ENCODE measurements at places on chromosomes 1 and 21.

- peak; percentile 76 for DNase-seq
Observed at GRCh38 chr1:153494976-153495535, 34.6 kb upstream of the S100A7 start.

DNA sequence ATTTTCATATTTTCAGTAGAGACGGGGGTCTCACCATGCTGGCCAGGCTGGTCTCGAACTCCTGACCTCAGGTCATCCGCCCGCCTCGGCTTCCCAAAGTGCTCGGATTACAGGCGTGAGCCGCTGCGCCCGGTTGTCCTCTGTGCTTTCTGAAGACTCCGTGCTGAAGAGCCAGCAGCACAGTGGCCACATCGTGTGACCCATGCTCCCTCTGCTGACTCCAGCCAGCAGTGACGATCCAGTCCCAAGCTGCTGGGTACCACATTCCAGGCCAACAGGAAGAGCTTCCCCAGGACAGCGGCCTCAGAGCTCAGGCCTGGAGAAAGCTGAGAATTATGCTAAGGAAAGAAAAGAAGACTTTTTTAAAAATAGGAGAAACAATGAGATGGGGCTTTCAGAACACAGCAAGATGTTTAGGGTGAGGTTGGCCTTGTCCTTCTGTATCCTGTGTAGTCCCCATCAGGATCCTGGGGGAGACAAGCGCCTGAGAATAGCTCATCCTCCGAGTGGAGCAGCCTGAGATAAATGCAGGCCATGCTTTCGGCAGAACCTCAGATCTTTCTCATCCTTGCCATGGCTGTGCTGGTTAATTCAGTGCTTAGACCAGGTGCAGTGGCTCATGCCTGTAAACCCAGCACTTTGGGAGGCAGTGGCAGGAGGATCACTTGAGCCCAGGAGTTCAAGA lies 207.1 kb downstream of the SLC35F3 start:
- DNase-seq: peak; percentile 37

- no peak for DNase-seq
Observed at GRCh38 chr1:31822766-31823165, 6.9 kb upstream of the SPOCD1 start.

DNA sequence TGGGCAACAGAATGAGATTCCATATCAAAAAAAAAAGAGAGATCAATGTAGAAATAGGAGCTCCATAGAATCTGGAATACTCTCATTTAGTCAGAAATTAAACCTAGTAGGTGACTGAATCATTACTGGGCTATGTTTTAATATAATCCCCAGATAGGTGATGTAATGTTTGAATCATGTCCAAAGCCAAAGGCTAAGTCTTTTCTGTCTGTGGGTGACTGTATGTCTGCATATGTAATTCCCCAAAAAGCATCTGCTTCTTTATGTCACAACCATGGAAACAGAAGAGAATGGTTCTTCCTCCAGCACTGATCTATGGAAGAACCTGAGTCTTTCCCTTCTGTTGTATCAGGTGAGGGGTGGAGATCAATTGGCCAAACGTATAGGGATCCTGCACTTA lies 5.8 kb downstream of the LAMC2 start:
- peak; percentile 33 for DNase-seq

DNA sequence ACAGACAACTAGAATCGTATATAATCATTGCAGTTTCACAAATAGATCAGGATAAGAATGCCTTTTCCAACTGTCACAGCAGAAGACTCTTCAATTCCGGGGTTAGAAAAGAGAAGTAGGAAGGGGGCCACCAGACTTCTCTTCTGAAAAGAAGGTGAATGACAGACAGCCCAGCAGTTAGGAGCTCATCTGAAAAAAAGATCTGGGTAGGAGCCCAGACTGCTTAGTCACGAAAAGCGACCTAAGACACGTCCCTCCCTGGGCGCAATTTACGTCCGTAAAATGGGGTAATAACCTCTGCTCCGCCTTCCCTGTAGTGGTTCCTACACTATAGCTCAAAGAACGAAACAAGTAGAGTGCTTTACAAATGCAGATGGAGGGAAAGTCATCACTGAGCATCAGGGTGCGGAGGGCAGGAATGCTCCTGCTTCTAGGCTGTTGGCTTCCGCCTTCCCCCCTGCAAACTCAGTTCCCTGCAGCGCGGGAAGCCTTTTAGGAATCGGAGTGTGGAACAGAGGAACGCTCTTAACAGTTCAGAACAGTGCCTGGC lies 582 bp downstream of the ORC1 start:
- peak; percentile 80 for DNase-seq

DNA sequence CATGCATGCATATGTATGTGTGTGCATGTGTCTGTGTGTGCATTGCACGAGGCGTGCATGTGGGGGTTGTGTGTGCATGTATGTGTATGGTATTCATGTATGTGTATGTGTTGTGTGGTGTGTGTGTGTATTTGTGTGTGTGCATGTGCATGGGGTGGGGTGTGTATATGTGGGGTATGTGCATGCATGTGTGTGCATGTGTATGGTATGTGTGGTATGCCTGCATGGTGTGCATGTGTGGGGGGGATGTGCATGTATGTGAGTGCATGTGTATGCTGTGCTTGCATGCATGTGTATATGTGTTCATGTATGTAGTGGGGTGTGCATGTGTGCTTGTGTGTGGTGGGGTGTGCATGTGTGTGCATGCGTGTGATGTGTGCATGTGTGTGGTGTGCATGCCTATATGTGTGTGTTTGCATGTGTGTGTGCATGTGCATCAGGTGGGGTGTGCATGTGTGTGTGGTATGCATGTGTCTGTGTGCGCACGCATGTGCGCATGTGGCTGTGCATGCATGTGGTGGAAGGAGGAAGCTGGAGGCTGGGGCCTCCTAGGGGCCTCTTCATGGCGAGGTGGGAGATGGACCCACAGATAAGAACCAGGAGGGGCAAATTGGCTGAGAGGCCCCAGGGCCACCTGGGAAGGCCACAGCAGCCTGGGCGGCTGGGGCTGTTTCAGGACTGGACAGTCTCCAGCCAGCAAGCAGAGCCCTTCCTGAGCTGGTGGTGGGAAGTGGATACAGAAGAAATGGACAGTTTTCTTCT lies 35.9 kb upstream of the ARF1 start:
- no peak for DNase-seq

DNA sequence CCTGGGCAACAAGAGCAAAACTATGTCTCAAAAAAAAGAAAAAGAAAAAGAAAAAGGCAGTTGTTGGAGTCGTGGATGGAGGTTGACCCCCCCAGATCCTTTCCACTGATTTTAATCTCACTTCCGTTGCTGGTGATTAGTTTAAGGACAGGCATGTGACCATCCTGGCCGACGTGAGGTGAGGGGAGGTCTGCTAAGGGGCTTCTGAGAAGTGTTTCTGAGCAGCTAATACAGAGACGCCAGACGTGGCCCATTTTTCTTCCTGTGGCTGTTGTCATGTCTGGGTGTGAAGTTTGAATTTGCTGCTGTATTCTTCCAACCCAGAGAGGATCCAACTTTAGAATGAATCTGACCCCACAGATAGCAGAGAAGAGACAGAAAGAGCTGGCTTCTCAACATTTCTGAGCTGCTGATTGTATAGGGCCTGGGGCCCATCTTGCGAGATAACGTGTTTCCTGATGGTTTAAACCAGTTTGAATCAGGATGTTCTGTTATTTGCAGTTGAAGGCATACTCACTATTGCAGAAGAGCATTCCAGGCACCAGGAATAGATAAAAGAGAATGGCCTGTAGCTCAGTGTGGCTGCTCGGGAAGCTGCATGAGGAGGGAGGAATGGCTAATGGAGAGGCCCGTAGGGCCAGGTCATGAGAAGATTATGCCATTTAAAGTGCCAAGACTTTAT lies 22.8 kb upstream of the SSBP3 start:
- DNase-seq: no peak

GRCh38 chr1:204313675-204314074 lies 46.1 kb downstream of the PLEKHA6 start:
- no peak for DNase-seq

DNA sequence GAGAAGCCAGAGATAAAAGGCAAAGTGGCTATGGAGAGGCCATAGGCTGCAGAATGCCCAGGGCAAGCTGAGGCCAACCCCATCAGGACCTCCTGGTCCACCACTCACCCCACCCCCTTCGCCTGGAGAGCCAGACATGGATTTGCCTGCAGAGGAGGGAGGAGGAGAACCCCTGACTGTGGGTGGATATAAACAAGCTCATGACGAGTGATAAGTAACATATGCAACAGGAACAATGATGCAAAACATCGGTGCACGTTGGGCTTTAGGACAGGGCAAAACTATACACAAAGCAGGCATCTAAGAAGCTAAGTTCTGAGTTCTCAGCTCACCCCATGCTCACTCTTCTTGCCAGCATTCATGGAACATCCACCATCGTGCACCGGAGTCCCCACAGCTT lies 150.3 kb downstream of the ETS2 start:
- DNase-seq: no peak

GRCh38 chr1:42422737-42423136 lies 33.1 kb downstream of the ZMYND12 start:
- no peak for DNase-seq

GRCh38 chr21:41678924-41679318 lies 87.9 kb downstream of the RIPK4 start:
- DNase-seq: peak; percentile 96

DNA sequence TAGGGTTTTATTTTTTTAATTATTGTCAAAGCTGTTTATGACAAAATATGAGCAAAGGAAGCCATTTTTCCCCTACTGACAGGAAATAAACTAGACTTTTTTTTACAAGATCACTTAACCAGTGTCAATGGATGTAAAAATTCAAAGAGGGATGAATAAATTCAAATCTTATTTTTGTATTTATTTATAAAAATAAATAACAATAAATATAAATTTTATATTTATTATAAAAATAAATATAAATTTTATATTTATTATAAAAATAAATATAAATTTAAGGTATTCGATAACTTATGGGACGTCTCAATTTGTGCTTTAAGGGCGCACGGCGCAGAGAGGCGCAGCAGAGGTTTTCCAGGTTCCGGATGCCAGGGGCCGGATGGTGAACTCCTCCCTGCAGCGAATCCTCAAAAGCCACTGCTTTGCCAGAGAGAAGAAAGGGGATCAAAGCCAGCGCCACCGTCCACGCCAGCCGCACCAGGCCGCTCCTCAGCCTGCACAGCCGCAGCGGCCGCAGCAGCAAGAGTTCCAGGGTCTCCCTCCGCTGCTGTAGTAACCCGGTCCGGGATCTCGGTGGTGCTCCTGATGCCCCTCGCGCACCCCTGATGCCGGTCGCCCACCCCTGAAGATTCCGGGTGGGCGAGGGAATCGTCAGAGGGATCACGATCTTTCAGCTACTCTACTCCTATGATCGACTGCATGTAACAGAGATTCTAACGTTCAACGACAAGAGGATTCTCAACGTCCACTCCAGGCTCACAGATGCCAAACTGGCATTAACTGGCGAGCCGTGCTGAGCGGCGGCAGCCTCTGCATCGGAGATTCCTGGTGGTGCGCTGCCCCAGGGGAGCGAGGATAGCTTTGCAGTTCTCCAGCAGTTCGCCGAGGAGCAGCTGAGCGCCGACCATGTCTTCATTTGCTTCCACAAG lies 28.5 kb upstream of the RLF start:
- DNase-seq: no peak

- no peak for DNase-seq
Observed at GRCh38 chr1:207672522-207673130, 27.7 kb downstream of the CR1L start.

DNA sequence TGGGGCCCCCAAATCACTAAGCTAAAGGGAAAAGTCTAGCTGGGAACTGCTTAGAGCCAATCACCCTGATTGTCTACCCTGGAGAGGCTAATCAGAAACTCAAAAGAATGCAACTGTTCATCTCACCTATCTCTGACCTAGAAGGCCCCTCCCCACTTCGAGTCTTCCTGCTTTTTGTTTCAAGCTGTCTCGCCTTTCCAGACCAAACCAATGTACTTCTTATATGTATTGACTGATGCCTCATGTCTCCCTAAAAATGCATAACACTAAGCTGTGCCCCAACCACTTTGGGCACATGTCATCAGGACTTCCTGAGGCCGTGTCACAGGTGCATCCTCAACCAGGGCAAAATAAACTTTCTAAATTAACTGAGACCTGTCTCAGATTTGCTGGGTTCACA lies 209.5 kb downstream of the APP start:
- no peak for DNase-seq

DNA sequence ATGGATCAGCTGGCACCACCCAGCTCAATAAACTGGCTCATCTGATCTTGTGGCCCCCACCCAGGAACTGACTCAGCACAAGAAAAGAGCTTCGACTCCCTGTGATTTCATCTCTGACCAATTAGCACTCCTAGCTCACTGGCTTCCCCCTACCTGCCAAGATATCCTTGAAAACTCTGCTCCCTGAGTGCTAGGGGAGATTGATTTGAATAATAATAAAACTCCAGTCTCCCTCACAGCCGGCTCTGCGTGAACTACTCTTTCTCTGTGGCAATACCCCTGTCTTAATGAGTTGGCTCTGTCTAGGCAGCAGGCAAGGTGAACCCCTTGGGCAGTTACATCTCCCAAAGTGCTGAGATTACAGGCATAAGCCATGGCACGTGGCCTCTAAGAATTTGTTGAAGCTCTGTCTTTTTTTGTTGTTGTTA lies 11.8 kb upstream of the RHBDL2 start:
- no peak for DNase-seq

- no peak for DNase-seq
Observed at GRCh38 chr21:46005081-46005480, 23.5 kb downstream of the COL6A1 start.

- no peak for DNase-seq
Observed at GRCh38 chr1:37400466-37401225, 73.7 kb upstream of the ZC3H12A start.

GRCh38 chr21:34817821-34818661 lies 149.2 kb downstream of the CLIC6 start:
- DNase-seq: no peak

DNA sequence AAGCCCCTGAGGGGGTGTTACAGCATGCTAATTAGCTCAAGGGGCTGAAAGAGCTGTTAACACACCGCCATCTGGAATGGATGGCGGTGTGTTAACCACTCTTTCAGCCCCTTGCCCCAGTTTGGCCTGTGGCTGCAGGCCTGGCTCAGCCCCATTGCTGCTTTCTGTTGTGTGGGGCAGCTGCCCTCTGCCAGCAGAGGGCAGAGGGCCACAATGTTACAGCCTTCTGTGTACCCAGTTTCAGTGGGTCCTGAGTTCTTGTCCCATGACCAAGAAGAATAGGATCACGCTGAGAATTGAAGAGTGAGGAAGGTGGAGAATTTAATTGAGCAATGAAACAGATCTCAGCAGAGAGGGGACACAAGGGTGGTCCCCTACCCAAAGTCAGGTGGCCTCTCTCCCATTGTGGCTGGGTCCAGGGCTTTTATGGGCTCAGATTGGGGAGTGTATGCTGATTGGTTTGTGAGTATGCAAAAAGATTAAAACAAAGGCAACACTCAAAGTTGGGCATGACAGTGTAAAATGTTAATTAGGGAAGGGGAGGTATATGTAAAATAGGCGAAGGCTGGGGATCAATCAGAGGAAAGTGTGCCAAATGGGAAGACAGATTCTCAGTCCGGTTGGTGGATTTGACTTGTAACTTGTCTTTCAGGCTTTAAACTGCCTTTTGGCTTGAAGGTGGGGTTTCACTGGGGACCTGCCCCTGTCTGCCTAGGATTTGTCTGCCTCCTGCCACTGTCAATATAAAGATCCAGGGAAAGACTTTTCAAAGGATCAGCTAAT lies 142.2 kb downstream of the RABGAP1L start:
- DNase-seq: no peak

- peak; percentile 33 for DNase-seq
Observed at GRCh38 chr1:179807691-179808485, 64.8 kb downstream of the FAM163A start.
